ENCODE measurements at places on chromosomes 1 and 21. TPM values are rescaled to one million over a fixed set of nuclear protein-coding genes. Genes with fewer than 3 reads are reported as not detected.

GRCh38 chr1:239221656-239222055 is 164.7 kb upstream of the CHRM3 start:
- DNase-seq, result no peak

GRCh38 chr1:39680751-39681150 is 8.8 kb upstream of the NT5C1A start:
- DNase-seq, result no peak

DNA sequence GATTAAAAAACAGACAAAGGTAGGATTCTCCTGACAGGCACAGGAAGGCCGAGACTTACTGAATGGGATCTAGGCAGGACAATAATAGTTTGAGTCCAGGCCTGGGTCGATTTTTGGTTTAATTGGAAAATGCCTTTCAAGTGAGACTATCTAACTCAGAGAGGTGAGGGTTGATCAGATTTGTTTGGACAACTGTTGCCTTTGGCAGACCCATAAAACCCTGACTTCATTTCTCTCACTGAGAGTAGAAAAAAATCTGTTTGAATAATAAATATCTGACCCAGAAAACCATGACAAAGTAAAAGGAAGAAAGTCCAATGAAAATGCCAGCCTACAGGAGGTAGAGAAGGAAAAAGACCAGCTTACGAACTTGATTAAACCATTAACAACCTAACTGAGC is 12.3 kb upstream of the SLC30A10 start:
- no peak for DNase-seq

- DNase-seq, result no peak
These were observed 12.8 kb downstream of the PLEKHO1 start for GRCh38 chr1:150162582-150162861.

DNA sequence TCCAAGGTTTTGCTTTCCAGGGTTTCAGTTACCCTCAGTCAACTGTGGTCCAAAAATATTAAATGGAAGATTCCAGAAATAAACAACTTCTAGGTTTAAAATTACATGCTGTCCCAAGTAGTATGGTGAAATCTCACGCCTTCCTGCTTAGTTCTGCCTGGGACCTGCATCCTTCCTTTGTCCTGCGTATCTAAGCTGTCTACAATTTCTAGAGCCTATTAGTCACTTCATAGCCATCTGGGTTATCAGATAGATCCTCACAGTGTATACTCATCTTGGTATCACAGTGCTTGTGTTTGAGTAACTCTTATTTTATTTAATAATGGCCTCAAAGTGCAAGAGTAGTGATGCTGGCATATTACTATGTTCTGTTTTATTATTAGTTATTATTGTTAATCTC is 157.7 kb downstream of the ROR1 start:
- peak; percentile 79 for DNase-seq

DNA sequence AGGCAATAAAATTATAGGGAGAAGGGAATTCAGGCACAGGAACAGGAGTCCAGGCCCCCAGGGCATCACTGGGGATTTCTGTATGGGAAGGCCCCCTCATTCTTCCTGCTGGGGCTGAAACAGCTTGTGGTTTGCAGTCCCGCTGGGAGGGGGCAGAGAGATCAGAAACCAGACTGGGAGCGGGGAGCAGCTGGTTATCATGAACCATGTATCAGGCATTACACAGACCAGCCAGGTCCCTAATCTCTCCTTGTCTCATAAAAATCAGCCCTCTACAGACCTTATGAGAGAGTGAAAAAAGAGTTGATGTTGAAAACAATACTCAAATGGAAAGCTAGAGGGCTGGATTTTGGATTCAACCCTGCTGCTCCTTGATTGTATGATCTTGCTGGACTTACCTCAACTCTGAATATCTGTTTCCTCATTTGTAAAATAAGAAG is 93.4 kb upstream of the F3 start:
- no peak for DNase-seq

The RAB13 gene
- total RNA-seq, result 42.3 TPM

All from IMR-90 (cell line).